Activated naive CD4-positive, alpha-beta T cell treated with anti-CD3 and anti-CD28 coated beads, Interleukin-2, amount 50 U/mL, for 72 hours (primary cell): ENCODE measurements at places on chromosomes 5 and 9.

DNA sequence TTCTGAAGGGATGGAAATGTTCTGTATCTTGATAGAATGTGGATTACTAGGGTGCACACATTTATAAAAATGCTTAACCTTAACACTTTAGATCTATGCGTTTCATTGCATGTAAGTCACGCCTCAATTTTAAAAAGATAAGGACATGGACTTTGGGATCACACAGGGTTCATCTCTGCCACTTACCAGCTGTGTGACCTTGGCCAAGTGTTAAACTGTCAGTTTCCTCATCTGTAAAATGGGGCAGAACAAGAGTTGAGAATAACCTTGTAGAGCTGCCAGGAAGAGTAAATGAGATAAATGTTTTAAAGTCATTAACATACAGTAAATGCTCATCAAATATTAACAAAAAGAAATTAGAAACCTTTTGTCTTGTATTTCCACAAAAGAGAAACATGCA lies 53.5 kb downstream of the NR6A1 start:
- no peak for DNase-seq

GRCh38 chr5:133423618-133424282 lies 188.6 kb downstream of the FSTL4 start:
- peak; percentile 69 for DNase-seq

- DNase-seq, result no peak
Measured at GRCh38 chr5:131114754-131115153, 50.3 kb downstream of the HINT1 start.

DNA sequence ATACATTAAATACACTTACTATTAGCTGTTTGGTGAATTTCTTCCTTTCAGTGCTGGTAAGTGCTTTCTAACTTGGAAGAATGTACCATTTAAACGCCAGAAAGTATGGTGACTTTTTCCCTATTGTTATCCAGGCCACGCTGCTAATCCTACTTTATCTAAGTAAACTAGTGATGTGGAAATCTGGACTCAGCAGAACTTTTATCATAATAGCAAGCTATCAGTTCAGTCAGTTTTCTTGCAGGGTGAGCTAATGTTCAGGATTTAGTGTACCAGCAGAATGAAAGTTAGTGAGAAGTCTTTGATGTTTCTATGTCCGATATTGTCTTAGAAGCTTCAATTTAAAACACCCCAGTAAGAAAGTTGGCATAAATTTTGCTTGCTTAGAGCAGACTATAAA lies 72.2 kb downstream of the HSD17B4 start:
- no peak for DNase-seq

DNA sequence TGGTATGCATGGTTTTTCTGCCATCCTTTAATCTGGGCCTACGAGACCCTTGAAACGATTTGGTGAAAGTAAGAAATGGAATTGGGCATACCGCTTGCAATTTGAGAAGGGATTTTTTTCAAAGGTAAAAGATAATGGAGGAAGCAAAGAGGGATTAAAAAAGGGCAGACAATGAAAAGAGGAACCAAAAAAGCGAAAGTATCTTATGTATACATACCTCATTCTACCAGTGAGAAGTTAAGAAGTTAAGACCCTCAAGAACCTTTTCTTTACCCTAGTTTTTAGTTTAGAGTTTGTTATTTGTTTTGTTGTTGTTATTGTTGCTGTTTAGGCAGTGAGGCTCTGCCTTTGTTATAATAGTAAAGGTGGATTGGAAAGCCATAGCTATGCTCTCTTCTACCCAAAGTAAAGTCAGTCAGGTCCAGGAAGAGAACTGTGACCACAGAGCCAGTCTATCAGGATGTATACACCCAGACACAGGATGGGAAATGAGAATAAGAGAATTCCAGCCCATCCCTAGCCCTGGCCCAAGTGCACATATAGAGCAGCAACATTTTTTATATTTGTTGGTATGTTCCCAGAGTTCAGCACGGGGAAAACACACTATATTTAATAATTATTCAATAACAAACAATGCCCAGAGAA lies 166.6 kb downstream of the RFX3 start:
- no peak for DNase-seq

DNA sequence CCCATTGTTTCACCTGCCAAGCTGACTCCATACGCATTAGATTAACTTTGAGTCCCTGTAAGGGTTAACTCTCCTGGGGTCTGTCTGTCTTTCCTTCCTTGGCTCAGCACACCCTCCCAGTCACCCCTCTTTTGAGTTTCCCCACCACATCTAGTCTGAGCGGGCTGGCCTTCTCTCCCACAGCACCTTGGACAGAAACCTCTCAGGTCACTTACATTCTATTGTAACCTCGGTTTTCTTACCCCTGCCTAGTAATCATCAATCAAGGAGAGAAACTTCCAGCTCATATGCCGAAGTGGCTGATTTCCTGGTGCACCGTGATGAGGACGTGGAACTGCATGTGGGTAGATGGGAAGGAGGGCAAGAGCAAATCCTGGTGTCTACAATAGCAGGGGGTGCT lies 102.1 kb downstream of the MYO10 start:
- DNase-seq, result no peak

GRCh38 chr5:107943923-107944322 lies 273.2 kb upstream of the EFNA5 start:
- no peak for DNase-seq

DNA sequence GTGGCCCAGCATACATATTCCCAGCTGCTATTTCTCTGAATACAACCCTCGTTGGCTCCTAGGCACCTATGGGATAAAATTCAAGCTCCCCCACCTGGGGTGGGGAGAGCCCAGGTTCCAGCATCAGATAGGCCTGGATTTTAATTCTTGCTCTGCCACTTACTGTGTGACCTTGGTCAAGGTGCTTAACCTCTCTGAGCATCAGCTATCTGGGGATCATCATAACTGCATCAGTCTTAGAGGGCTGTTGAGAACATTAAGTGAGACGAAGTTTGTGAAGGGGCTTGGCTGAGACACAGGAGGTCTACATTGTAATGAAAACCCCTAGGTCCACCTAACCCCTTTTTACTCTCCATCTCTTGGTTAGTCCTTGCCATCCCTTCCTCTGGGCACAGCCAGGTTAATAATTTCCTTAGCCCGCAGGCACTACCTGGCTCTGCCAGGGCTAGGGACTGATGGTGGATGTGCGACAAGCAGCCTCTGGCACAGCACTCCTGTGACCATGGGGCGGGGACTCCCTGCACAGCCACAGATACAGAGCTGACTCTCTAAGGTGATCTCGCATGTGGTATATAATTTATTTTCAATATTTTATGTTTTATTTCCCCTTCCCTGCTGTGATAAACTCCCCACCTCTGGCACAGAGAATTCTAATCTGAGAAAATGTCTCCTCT lies 68.7 kb downstream of the CRB2 start:
- DNase-seq, result no peak

DNA sequence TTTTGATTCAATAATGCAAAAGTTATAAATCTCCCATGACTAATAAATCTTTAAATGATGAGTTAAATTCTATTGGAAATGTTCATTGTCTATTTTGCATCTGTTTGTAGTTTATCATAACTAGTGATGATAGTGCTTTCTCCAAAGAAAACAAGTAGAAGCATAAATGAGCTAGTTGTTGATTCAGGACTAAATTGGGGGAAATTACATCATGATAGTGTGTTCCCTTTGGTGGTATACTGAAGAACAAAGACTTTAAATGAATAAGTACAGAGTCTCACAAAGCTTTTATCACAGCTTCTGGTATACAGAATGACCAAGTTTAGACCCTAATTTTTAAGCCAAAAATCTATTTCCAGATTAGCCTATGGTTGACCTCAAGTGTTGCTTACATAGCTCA lies 173.8 kb downstream of the MCTP1 start:
- DNase-seq, result no peak

DNA sequence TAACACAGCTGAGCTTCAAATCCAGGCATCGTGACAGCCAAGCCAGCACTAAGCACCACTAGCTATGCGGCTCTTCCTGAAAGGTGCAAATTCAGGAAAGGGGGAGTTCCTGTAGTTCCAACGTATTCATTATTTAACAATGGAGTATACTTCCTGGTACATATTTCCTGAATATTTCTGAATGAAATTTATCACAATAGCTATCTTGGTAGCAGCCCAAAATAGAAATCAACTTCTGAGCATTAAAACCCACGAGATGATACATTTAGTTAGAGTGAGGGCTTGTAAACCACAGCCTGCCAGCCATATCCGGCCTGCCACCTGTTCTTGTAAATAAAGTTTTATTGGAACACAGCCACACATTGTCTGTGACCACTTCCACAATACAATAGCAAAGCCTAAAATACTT lies 109.7 kb upstream of the RETREG1 start:
- DNase-seq, result no peak

GRCh38 chr5:139668924-139669661 lies 20.9 kb downstream of the CXXC5 start:
- no peak for DNase-seq

DNA sequence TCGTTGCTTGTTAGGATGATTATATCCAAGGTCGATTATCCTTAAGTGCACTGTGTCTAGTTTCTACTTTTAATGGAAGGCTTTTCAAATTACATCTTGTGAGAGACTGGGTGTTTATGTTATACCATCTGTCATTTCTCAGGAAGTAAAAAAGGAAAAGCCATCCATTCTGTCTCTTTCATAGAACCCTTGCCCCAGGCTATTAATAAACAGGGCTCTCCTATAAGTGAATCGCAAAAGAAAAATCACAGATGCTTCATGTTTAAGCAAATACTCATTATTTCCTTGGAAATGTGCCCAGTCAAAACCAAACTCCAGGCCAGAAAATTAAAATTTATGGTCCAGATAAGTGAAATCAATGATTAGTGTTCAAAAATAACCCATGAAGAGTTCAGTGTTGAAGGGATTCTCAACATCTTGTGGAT lies 58.1 kb downstream of the STARD4 start:
- DNase-seq, result no peak

DNA sequence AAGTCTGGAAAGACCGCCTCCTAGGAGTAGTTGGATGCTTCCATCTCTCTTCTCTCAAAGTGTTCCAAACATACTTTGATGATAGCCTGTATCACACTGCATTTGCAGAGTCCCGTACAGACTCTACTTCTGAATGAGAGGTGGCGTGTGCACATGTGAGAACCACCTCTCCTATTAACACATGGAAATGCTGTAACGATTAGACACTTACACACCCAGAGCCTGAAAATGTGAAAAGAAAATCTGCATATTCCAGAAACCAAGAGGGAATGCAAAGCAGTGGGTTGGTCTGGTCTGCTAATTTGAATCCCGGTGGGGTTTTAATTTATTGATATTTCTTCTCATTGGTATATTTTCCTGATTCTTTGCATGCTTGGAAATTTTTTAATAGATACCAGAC lies 10.5 kb downstream of the UGCG start:
- DNase-seq, result no peak

DNA sequence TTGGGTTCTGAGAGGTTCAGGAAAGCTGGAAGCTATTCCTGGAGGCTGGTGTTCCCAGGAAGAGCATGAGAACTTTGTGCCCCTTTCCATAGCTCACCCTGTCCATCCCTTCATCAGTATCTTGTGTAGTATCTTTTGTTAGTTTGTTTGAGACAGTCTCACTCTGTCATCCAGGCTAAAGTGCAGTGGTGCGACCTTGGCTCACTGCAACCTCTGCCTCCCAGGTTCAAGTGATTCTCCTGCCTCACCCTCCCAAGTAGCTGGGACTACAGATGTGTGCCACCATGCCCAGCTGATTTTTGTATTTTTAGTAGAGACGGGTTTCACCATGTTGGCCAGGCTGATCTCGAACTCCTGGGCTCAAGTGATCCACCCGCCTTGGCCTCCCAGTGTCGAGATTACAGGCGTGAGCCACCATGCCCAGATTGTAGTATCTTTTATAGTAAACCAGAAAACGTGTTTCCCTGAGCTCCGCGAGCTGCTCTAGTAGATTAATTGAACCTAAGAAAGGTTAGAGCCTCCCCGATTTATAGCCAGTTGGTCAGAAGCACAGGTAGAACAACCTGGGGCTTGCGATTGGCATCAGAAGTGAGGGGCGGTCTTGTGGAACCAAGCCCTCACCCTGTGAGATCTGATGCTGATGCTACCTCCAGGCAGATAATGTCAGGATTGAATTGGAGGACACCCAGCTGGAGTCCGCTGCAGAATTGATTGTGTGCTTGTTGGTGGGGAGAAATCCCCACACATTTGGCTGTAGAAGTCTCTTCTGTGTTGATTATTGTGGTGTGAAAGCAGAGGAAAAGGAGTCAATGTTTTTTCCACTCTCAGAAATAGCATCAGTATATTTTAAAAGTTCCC lies 32.3 kb downstream of the ATP6V0E1 start:
- DNase-seq, result no peak

- DNase-seq, result no peak
Measured at GRCh38 chr5:135990528-135991255, 35.9 kb upstream of the LECT2 start.

DNA sequence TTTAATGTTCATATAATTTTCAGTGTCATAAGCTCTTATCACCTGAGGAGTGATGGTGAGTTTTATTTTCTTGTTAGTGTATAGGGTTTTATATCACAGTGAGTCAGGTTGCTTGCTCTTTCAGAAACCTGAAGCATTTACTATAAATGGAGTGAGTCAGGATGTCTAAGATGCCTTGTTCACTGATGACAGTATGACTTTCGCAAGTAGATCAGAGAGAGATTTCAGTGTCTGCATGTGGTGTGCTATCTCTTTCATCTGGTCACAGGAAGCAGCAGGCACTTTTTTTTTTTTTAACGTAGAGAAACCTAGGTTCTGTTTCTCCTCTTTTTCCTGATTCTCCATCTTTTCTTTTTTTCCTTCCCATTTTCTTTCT lies 237.1 kb downstream of the DMRTA1 start:
- DNase-seq, result no peak

GRCh38 chr9:93288891-93289883 lies 105.2 kb downstream of the WNK2 start:
- peak; percentile 37 for DNase-seq

GRCh38 chr5:176388003-176388443 lies 375 bp downstream of the NOP16 start:
- no peak for DNase-seq

- no peak for DNase-seq
Measured at GRCh38 chr9:124569942-124570341, 62.7 kb upstream of the NR5A1 start.

DNA sequence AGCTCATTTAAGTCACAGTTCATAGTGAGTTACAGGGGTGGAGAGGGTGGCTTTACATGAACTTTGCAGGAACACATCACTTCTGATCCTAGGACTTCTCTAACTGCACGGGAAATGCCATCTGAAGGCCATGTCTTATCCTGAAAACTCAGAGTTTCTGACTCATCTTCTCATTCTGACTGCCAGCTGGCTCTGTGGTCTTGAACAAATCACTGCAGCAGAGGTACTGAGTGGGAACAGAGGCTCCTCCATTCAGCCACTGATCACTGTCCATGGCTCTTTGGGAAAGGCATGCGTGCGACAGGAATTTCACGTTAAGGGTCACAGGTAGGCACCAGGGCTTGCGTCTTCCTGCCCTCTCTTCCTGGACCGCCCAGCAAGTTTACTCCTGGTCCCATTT lies 114.6 kb upstream of the LRRTM2 start:
- DNase-seq, result no peak

DNA sequence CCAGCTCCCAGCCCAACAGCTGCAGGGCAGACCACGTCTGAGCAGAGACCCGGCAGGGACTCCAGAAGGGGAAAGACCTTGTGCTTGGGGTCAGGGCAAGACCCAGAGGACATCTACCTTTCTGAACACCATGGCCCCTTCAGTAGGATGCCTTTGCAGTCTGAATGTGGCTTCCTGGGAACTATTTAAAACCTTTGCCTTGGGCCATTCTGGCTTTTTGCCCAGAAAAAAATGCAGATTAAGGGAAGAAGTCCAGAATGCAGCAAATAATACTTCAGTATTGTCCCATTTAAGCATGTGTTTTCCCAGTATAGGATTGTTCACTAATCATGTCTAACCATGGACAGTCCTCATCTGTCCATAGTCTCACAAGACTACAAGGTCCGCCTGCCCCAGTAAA lies 67.5 kb upstream of the ERCC6L2 start:
- DNase-seq, result no peak

- DNase-seq, result no peak
Measured at GRCh38 chr9:115340314-115340713, 222.4 kb upstream of the TNC start.
